Stimulated activated CD8-positive, alpha-beta memory T cell treated with anti-CD3 and anti-CD28 coated beads, Interleukin-12 subunit alpha, Interleukin-12 subunit beta, amount 100 ng/mL, for 1 hour (primary cell): ENCODE measurements at places on chromosomes 3 and 15.

DNA sequence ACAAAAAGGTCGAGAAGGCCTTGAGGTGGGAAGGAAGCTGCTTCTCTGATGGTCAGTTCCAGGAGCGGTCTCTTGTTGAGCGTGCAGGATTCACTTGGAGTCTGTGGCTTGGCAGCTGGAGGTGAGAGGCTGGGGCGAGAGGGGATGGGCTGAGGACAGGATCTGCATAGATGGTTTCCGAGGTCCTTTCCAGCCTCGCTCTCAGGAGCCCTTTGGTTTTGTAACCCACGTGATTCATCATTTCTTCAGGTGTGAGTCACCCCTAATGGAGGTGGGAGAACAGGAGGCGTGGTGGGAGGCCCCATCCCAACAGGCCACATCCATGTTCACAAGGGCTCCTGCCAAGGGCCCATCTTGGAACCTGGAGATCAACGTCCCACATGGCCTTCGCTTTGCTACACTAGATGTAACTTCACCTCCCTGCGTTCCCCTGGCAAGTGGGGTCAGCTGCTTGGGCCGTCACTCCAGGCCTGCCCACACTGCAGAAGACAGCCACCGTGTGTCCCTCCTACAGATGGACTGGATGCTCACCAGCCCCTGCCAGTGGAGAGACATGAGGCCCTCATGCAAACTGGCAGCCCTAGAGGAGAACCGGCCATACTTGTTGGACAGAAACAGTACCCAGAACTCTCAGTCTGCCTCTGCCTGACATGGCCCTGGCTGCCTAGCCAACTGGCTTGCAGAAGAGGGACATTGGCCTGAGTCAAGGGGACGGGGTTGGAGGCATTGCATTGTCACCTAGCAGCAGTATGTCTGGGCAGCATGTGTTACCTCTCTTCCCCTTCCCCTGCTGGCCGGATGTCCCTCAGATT is 1.6 kb upstream of the PCSK6 start:
- no peak for DNase-seq

DNA sequence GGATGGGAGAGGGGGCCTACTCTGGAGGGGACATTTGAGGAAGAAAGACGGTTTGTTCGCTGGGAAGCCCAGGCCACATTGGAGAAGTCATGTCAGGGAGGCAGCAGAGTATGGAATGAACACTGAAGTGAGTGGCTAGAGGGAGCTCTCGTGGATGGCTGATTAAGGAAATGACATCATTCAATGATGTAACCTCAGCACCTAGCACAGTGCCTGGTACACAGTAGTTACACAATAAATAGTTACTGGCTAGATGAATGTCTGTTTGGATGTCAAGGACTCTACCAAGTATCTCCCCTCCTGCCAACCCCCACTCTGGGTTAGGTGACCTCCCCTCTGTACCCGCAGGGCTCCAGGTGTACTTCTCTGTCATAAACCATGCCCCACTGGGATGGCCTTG is 121.1 kb downstream of the CLSTN2 start:
- no peak for DNase-seq

GRCh38 chr3:193863657-193864357 is 270.8 kb downstream of the OPA1 start:
- no peak for DNase-seq

- no peak for DNase-seq
Observed at GRCh38 chr3:76532158-76532822, 507.6 kb upstream of the ROBO2 start.

GRCh38 chr15:66850078-66850991 is 148.3 kb downstream of the SMAD6 start:
- DNase-seq = no peak

DNA sequence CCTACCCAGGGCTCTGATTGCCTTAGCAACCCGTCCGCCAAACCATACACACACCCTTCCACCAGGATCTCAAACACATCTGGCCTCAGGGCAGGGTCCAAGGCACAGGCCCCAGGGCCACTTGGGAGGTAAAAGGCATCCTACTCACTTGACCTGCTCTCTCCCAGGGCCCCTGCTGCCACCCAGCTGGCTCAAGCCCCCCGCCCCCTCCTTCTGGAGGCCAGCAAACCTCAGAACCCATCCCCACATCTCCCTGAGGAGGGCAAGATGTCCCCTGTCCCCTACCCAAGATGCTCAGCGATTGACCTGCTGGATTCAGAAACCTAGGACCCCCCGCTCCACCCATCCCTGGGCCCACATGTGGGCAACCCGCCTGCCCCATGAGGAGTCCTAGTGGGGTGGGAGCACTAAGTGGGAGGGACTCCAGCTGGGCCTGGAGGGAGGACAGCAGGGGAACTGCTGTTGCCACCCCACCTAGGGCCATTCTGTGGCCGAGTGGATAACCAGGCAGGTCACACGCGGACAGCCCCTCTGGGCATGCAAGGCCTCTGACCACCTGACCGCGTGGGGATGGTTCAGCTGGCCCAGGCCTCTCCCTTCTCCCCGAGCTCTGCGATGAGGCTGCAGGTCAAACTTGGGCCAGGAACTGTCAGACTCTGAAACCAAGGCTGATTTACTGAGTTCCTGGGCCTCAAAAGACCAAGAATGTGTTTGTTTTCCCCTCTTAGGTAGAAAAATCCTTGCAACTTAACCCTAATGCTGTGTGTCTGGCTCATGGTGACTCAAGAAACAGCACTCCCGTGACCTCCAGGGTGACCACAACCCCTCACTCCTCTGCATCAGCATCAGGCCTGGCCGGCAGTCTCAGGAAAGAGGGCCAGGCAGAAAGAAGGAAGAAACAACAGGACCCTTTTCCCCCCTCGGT is 4.2 kb downstream of the MFGE8 start:
- no peak for DNase-seq

DNA sequence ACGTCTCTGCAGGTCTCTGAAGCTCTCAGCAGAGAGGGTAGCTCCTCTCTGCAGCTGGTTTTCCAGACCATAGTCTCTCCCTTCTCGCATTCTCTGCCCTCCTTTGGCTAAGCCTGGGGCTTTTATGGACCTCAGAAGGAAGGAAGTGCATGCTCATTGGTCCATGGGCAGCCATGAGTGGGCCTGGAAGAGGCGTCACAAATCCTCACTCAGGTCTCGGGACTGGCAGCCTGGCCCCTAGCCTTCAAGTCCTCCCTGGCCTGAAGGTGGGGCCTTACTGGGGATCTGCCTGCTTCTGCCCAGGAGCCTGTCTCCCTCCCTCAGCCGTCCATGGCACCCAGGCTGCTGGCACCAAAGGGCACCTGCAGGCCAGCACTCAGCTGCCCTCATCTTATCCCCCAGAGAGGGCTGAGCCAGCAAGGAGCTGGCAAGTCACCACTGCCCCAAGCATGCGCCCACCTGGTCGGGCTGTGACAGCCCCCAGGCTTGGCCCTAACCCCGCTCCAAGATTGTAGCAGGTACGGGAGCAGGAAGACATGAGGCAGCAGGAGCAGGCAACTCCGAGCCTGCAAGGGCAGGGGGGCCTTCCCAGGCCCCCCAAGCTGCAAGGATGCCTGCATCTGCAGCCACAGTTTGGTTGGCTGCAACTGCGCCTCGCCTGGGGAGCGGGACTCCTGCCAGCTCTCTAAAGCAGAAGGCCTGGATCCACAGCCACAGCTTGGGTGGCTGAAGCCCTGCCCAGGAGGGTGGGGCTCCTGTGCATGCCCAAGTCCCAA is 37.4 kb downstream of the GHSR start:
- no peak for DNase-seq
